T-helper 1 cell (primary cell): ENCODE measurements at places on chromosomes 1 and 21.

DNA sequence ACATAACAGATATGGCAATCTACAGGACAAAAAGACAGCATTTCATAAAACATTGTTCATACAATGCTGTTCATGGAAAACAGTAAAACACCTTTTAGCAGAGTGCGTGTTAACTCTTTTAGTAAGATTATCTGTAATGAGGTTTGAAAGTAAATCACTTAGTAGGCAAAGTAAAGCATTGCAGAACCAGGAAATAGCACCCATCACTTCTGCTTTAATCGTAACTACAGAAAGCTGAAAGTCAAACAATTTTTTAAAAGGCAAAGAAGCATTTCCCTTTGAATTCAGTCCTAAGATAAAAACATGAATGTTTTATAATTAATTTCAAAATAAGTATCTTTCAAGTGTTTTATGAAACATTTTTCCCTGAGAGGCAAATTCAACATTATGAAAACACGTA, 63.3 kb upstream of the RNF11 start:
- DNase-seq: no peak

GRCh38 chr1:113742515-113742914, 16.8 kb downstream of the PHTF1 start:
- no peak for DNase-seq

DNA sequence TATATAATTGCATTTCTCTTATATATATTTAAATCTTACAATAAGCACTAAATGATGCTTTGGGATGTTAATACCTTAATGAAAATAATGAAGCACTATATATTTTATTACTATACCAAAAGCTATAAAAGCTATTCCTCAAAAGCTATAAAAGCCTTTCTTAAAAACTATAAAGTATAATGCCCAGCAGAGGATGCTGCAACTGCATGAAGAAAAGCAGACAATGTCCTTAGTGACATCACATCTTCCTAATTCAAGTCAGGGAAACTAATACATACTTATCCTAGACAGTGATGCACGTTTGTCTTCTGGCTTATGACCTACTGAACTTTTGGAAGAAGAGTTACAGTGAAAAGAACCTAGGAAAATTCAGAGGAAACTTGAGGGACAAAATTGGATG, 13.6 kb upstream of the C1orf185 start:
- DNase-seq: no peak

GRCh38 chr1:25854554-25854953, 4.7 kb downstream of the AUNIP start:
- no peak for DNase-seq

DNA sequence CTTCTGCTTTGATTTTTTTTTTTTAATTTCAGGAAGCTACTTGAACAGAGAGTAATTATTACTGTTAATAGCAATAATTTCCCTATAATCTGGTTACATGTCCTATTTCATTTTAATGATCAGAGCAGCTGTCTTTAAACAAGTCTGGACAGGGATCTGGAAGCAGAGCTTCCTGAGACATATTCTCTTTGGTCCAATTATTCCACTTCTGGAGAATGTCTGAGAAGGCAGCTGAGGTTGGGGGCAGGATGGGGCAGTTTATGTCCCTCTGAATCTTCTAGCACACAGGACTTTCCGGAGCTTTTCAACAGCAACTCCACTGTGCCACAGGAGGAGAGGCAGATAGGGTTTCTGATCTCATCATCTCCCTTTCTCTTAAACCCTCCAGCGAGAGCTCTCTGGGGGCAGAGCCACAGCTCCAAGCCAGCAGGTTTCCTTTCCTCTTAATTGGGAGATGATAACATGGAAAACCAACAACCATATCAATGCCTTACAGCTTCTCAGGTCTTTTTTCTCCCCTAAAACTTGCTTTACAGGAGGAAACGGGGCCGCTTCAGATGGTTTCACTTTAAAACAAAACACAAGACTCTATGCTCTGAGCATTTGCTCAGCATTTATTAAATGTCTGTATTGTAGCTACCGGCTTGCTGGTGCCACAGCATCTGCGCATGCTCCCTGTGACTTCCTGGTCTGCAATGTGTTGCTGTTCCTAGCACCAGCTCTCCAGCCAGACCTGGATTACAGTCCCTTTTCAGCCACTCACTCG, 425.7 kb upstream of the USP24 start:
- DNase-seq: no peak

- DNase-seq: no peak
These were observed 432.9 kb downstream of the PLA2G4A start for GRCh38 chr1:187261637-187262036.

- DNase-seq: no peak
These were observed 1.9 kb downstream of the DDAH1 start for GRCh38 chr1:85462931-85463649.

- no peak for DNase-seq
These were observed 12.8 kb downstream of the ETNK2 start for GRCh38 chr1:204139088-204139487.

GRCh38 chr1:64894438-64895196, 71.7 kb downstream of the JAK1 start:
- no peak for DNase-seq

DNA sequence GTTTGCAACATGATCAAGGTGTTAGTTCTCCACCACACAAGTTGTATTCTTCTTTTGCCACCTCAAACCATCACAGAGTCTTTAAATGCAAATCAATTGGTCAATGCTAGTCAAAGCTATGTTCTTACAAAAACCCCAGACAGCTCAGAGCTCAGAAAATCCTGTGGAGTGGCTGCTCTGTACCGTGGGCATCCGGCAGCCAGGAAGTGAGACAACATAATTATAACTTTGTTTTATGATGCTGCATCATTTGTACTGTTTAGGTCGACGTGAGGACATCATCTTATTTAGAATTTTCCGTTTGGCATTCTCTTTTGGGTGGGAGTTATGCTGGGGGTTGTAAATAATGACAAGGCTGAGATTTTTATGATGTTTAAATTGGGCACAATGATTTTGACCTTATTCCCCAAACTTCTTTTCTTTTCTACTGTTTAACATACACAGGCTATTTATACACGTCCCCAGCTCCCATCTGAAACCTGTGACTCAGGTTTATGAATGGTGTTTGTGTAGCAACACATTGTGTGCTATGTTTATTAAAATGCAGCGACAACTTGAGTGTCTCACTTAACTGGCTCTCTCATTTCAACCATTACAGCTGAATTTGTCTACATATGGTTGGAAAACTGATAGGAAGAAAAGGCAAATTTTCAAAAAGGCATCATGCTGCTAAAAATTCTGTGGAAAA, 124.0 kb downstream of the CNIH3 start:
- DNase-seq: no peak

- no peak for DNase-seq
These were observed 61.4 kb upstream of the LAX1 start for GRCh38 chr1:203703586-203703985.

DNA sequence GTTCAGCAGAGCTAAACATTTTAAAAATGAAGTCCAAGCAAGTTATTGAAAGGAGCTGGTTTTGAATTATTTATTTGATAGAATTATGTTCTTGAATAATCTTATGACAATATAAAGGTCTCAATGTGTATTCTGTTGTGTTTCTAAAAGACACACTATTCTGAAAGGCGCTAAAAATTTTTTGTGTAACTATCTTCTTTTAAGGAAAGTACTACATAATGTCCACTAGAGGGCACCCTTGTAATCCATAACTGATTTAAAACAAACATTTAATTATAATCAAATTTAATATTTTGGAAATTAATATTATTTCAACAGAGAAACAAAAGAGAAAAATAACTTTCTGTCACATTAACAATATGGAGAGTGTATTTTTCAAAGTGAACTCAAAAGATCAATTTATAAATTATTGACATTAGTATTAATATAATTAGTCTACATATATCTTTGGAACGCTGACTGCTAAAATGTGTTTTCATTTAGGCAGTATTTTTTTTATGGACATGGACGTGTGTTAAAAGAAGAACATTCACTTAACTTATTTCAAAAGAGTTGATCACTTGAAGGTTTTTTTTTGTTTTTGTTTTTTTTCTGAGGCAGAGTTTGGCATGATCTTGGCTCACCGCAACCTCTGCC, 248.4 kb downstream of the DENND1B start:
- DNase-seq: no peak

GRCh38 chr1:165824269-165824643, 3.2 kb upstream of the UCK2 start:
- no peak for DNase-seq

GRCh38 chr1:11615090-11615489, 39.1 kb downstream of the FBXO2 start:
- no peak for DNase-seq

GRCh38 chr1:8679929-8680663, 137.3 kb downstream of the RERE start:
- DNase-seq: no peak

- DNase-seq: no peak
These were observed 204 bp downstream of the CIART start for GRCh38 chr1:150282558-150282958.

GRCh38 chr1:13783551-13783950, 83.6 kb downstream of the PRDM2 start:
- no peak for DNase-seq

DNA sequence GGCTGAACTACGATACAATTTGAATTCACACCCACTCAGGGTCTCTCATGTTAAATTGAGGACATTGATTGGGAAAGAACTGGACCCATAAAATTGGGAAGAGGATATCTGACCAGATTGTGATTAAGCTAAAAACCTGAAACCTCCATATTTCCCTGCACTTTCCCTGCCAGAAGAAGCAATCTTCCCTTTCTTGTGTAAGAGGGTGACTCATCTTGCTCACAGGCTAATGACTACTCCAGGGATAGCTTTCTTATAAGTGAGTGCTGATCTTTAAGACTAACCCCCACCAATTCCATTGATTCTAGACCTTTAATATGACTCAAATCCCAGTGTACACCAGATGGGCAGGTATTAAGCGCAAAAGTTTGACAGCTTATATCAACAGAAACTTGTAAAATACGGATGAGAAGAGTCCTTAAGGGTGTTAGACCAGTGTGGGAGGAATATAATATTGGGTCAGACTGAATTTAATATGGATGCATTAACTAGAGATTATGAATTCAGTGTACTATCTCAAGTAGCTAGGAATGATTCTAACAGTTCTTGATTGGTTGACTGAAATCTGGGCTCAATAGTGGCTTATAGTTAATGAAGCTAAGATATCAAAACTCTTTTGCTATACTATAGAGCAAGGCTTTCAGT, 12.1 kb upstream of the SGIP1 start:
- no peak for DNase-seq
